ENCODE measurements at places on chromosomes 2 and 18. TPM values are rescaled to one million over a fixed set of nuclear protein-coding genes. Genes with fewer than 3 reads are reported as not detected.
A peak's percentile ranks its signal among the peaks of the same experiment; 100 is the strongest.

- no peaks in the 10 kb centered on the region for H3K27me3 ChIP-seq
- H3K36me3 ChIP-seq: no peaks in the 10 kb centered on the region
- no peak for DNase-seq
- H3K4me1 ChIP-seq: no peaks in the 10 kb centered on the region
- H3K4me3 ChIP-seq: peak overlapping the region; percentile 55
Measured at GRCh38 chr18:58579561-58580047, 49.3 kb downstream of the ALPK2 start.

GRCh38 chr2:75421986-75422385, 138.8 kb downstream of the EVA1A start:
- H3K4me1 ChIP-seq: no peaks in the 10 kb centered on the region
- DNase-seq: no peak
- no peak overlapping the region for H3K4me3 ChIP-seq
- H3K27me3 ChIP-seq: no peaks in the 10 kb centered on the region
- H3K36me3 ChIP-seq: no peaks in the 10 kb centered on the region

Gene AMMECR1L
- total RNA-seq: 7.2 TPM

- H3K4me3 ChIP-seq: no peak overlapping the region
- no peaks in the 10 kb centered on the region for H3K36me3 ChIP-seq
- H3K27me3 ChIP-seq: no peaks in the 10 kb centered on the region
- no peak for DNase-seq
- H3K27ac ChIP-seq: no peak overlapping the region
Measured at GRCh38 chr2:22273853-22274252, 1111.1 kb upstream of the KLHL29 start.

GRCh38 chr2:239732666-239733010, 292.5 kb downstream of the NDUFA10 start:
- no peak for DNase-seq
- no peak overlapping the region for H3K27ac ChIP-seq
- no peak overlapping the region for H3K4me3 ChIP-seq
- no peaks in the 10 kb centered on the region for H3K4me1 ChIP-seq
- no peaks in the 10 kb centered on the region for H3K36me3 ChIP-seq

Gene AKAIN1
- not detected for total RNA-seq

DNA sequence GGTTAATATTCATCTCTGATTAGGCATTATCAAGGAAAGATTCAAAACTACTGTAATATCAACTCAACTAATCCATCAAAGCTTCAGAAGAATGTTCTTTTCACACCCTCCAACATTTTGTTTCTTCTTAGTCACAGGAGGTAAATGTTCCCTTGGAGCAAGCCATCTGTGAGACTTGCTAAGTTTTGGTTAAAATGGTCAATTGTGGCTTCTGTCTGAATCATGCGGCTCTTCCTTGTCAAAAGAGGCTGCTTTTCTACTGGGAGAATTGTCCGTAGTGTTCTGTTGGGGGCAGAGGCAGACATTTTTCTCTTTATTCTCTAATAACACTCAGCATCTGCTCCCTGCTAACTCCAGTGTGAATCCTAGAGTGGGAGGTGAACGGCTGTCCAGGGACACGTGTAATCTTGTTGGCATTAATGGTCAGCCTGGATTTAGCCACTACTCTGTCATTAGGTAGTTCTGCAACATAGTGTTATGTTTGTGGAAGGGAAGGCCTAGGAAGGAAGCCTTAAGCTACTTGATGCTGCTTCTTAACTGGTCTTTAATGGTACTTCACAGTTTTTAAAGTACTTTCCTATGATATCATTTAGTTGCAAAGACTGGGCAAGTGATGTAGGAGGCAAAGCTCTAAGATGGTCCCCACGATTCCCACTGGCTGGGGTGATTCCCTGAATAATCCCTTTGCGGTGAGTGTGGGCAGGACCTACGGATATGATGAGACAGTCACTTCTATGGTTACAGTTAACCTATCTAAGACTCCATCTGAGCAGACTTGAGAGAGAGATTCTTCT, 22.6 kb upstream of the FAP start:
- no peaks in the 10 kb centered on the region for H3K36me3 ChIP-seq
- no peaks in the 10 kb centered on the region for H3K27me3 ChIP-seq
- no peaks in the 10 kb centered on the region for H3K4me1 ChIP-seq
- no peak overlapping the region for H3K4me3 ChIP-seq
- H3K27ac ChIP-seq: no peak overlapping the region

DNA sequence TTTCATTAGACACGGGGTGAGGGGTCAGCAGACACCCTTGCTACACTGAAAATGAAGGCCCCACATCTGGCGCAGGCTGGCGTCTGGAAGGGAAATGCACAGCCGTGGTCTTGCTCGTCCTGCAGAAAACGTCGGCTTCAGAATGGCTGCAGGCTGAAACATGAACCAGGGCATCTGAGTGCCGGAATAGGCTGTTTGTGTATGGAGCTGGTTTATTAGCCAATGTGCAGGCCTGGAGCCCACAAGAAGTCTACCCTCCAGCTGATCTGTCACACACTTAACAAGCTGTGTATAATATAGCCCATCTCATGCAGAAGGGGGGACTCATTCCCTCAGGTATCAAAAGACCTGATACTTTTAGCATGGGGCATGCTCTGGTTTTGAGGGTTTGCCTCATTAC, 153.4 kb upstream of the SOX11 start:
- no peaks in the 10 kb centered on the region for H3K27me3 ChIP-seq
- H3K36me3 ChIP-seq: no peaks in the 10 kb centered on the region
- DNase-seq: no peak
- no peak overlapping the region for H3K27ac ChIP-seq

- no peak overlapping the region for H3K4me3 ChIP-seq
- peaks cover 27% of the 10 kb centered on the region for H3K4me1 ChIP-seq
- DNase-seq: no peak
- no peaks in the 10 kb centered on the region for H3K27me3 ChIP-seq
- no peaks in the 10 kb centered on the region for H3K36me3 ChIP-seq
Measured at GRCh38 chr2:207129821-207130220, 35.9 kb downstream of the KLF7 start.

Gene CCDC85A
- not detected for total RNA-seq

Gene TMEM198
- 1.2 TPM for total RNA-seq

- H3K4me1 ChIP-seq: no peaks in the 10 kb centered on the region
- no peaks in the 10 kb centered on the region for H3K36me3 ChIP-seq
- no peaks in the 10 kb centered on the region for H3K27me3 ChIP-seq
Measured at GRCh38 chr18:5488844-5489243, 55.0 kb downstream of the EPB41L3 start.

Gene HOXD3
- total RNA-seq: not detected

Gene COLEC11
- total RNA-seq: 34.5 TPM

GRCh38 chr2:230677201-230677946, 35.3 kb upstream of the CAB39 start:
- H3K36me3 ChIP-seq: no peaks in the 10 kb centered on the region
- DNase-seq: no peak
- H3K27ac ChIP-seq: no peak overlapping the region
- H3K4me3 ChIP-seq: no peak overlapping the region
- no peaks in the 10 kb centered on the region for H3K27me3 ChIP-seq

Gene EIPR1
- 40.6 TPM for total RNA-seq

- H3K36me3 ChIP-seq: no peaks in the 10 kb centered on the region
- H3K27ac ChIP-seq: no peak overlapping the region
- DNase-seq: no peak
Measured at GRCh38 chr2:167212014-167212648, 323.9 kb downstream of the XIRP2 start.

Gene TEX44
- not detected for total RNA-seq

Gene IFIH1
- total RNA-seq: 8.8 TPM

DNA sequence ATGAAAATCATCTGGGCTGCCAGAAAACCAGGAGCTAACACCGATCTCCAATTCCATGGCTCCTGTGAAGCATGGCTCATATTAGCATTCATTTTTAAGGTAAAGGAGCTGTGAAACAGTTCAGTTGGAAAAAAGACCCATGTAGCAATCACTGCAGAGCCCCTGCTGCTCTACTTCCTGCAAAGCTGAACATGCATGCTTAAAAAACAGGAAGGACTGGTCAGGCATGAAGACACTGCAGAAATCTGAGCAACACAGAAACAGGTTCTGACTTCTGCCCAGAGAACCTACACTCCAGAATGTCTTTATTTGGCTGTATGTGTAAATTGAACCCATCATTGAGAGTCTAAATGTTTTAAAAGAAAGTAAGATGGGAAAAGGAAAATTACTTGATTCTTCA, 950.6 kb downstream of the DCDC2C start:
- no peak for DNase-seq
- no peaks in the 10 kb centered on the region for H3K36me3 ChIP-seq
- no peaks in the 10 kb centered on the region for H3K4me1 ChIP-seq
- no peak overlapping the region for H3K27ac ChIP-seq

GRCh38 chr2:106975641-106976040, 89.7 kb upstream of the ST6GAL2 start:
- DNase-seq: no peak
- no peaks in the 10 kb centered on the region for H3K4me1 ChIP-seq
- no peak overlapping the region for H3K27ac ChIP-seq
- H3K27me3 ChIP-seq: no peaks in the 10 kb centered on the region
- H3K4me3 ChIP-seq: no peak overlapping the region
- no peaks in the 10 kb centered on the region for H3K36me3 ChIP-seq

Gene POTEC
- total RNA-seq: not detected

Gene VWA3B
- total RNA-seq: not detected

DNA sequence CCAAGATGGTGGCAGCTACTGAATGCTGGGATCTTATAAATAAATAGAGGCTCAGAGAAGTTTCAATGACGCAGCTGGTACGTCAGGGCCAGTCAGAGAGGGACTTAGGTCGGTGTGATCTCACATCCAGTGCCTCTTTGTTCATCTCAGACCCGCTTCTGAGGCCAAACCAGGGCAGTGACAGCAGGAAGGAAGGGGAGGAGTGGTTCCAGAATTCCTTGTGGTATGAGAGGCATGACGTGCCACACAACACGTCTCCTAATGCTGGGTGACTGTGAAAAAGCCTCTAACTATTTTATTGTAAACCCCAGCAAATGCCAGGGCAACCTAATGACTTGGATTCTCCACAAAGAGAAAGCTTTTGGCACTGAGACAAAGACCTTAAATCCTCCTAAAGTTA, 423.3 kb downstream of the LPIN1 start:
- H3K27ac ChIP-seq: no peak overlapping the region
- peak; percentile 70 for DNase-seq
- H3K4me3 ChIP-seq: no peak overlapping the region
- no peaks in the 10 kb centered on the region for H3K36me3 ChIP-seq
- H3K27me3 ChIP-seq: no peaks in the 10 kb centered on the region

DNA sequence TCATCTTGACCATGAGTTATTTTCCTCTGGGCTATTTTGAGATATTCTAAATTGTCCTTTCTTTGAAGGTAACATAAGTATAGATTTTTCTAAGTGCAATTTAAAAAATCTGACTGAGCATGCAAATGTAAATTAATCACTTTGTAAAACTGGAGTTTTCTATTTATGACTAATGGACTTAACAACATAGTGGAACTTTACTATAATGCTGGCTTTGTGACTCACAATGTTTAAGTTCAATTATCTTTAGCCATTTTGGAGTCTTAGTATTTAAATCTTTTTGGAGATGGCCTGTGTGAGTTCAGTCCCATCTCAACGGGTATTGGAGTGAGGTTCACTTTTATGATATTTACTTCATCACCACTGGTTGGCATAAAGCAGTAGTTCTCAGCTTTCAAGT, 35.2 kb upstream of the NOSTRIN start:
- H3K27me3 ChIP-seq: no peaks in the 10 kb centered on the region
- H3K27ac ChIP-seq: no peak overlapping the region
- H3K36me3 ChIP-seq: no peaks in the 10 kb centered on the region
- H3K4me1 ChIP-seq: no peaks in the 10 kb centered on the region

DNA sequence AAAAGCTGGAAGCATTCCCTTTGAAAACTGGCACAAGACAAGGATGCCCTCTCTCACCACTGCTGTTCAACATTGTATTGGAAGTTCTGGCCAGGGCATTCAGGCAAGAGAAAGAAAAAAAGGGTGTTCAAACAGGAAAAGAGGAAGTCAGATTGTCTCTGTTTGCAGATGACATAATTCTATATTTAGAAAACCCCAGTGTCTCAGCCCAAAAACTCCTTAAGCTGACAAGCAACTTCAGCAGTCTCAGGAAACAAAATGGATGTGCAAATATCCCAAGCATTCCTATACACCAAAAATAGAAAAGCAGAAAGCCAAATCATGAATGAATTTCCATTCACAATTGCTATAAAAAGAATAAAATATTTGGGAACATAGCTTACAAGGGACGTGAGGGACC, 11.1 kb downstream of the SLC8A1 start:
- DNase-seq: no peak
- H3K4me3 ChIP-seq: no peak overlapping the region
- H3K36me3 ChIP-seq: no peaks in the 10 kb centered on the region
- no peaks in the 10 kb centered on the region for H3K27me3 ChIP-seq
- no peak overlapping the region for H3K27ac ChIP-seq

Gene RGPD3
- total RNA-seq: 0.15 TPM

GRCh38 chr2:95353055-95353575, 49.4 kb upstream of the FAHD2A start:
- H3K27ac ChIP-seq: no peak overlapping the region
- H3K4me1 ChIP-seq: no peaks in the 10 kb centered on the region
- H3K4me3 ChIP-seq: no peak overlapping the region
- H3K27me3 ChIP-seq: no peaks in the 10 kb centered on the region

GRCh38 chr2:135931776-135932443, 53.5 kb downstream of the DARS1 start:
- no peak overlapping the region for H3K4me3 ChIP-seq
- H3K27me3 ChIP-seq: no peaks in the 10 kb centered on the region
- peaks cover 18% of the 10 kb centered on the region for H3K36me3 ChIP-seq

DNA sequence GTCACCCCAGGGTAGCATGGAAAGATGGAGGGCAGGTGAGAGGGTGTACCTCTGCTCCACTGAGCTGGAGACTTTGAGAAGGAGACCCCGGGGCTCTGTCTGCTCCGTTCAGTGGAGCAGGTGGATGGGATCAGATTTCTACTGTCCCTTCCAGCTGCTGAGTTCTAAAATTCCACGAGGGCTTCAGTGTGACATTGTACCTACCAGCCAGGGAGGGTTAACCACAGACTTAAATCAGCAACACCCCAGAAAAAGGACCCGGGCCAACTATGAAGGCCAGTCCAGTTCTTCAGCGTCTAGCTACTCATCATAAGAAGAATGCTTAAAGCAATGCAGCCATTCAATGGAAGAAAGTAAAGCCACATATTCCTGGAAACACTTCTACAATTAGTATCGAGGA, 23.8 kb downstream of the STAT1 start:
- H3K27me3 ChIP-seq: no peaks in the 10 kb centered on the region
- no peak overlapping the region for H3K4me3 ChIP-seq
- peaks cover 18% of the 10 kb centered on the region for H3K36me3 ChIP-seq
- no peaks in the 10 kb centered on the region for H3K4me1 ChIP-seq
- H3K27ac ChIP-seq: no peak overlapping the region

Gene TBR1
- not detected for total RNA-seq

Gene CTLA4
- total RNA-seq: not detected

Gene ELOA2
- not detected for total RNA-seq

Measured in right lobe of liver (tissue), 6 donors.